ENCODE measurements at places on chromosomes 1 and 21.
A peak's percentile ranks its signal among the peaks of the same experiment; 100 is the strongest.

GRCh38 chr1:115677182-115677555 is 35.4 kb downstream of the VANGL1 start:
- DNase-seq = no peak

GRCh38 chr1:38083541-38083940 is 36.9 kb upstream of the POU3F1 start:
- DNase-seq = no peak

DNA sequence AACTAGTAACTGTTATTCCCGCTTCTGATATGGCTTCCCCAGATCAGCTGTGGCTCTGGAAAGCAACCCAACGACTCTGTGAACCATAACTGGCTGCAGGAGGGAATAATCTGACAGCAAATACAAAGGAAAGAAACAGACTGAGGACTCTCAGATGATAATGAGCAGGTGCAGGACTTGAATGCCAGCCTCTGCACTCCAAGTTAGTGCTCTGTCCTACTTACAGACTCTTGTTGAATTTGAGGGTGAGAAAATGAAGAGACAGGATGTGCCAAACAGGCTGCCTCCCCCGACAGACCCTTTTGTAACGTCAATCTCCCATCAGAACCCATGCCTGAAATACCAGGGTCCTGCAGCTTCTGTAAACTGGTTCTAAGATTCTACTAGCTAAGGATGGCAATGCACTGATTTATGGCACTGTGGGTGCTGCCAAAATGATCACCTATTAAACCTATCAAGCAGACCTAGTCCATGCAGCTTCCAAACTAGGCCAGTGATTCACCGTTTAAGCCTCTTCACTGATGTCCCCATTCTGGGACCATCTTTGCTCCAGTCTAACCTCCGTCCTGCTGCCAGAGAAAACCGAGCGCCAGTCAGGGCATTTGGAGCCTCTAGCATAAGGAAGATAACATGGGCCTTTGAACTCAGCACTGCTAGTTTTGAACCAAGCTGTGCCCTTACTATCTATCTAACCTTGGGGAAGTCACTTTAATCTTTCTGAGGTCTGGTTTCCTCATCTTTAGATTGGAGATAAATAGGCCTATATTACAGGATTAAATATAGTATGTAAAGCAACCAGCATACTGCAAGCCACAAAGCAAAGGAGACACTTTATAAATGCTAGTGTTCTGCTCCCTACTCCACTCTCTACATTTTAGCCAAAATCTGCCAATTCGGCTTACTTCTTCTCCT is 4.8 kb downstream of the MKNK1 start:
- DNase-seq = no peak

DNA sequence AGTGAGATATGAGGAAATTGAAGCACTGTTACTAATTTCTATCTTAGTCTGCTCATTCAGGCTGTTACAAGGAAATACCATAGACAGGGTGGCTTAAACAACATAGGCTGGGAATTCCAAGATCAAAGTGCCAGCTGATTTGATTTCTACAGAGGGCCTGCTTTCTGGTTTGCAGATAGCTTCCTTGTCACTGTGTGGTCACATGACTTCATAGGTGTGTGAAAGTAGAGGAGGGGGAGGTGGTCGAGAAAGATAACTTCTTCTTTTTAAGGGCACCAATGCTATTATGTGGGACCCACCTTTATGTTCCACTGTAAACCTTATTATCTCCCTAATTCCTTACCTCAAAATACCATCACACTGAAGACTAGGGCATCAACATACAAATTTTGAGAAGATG is 6.4 kb upstream of the BRINP3 start:
- no peak for DNase-seq

DNA sequence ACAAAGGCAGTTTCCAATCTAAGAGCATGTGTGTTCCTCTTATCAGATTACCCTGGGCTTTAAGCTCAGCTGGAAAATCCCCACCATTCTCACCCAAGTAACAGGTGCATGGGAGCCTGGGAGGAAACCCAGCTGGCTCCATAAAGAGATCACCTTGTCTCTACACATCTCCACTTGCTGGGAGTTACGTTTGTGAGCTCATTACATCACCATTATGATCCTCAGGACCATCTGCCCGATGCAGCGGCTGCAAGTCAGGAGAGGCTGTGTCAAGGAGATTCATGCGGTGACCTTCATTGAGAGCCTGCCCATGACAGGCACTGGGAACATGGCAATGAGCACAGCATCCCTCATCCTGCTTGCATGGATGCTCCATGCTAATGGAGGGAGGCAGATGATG is 618.0 kb downstream of the NPHP4 start:
- no peak for DNase-seq

GRCh38 chr1:30461640-30462039 is 261.7 kb downstream of the MATN1 start:
- DNase-seq = peak; percentile 17

DNA sequence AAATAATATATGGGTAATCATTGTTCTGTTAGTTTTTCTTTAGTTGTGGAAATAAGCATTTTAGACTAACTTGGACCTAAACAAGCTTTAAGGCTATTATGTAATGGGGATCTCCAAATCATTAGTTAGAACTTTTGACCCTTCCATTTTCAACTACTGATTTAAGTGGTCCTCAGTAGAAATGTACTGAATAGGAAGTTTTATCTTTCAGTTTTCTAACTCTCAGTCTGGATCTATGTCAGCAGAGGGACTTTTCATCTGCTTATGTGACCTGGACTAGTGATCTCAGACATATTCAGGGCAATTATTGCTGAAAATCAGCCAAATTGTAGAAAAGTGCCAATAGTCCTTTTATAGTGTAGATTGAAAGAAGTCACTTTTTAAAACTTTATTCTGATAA is 56.0 kb downstream of the SASS6 start:
- DNase-seq = no peak

DNA sequence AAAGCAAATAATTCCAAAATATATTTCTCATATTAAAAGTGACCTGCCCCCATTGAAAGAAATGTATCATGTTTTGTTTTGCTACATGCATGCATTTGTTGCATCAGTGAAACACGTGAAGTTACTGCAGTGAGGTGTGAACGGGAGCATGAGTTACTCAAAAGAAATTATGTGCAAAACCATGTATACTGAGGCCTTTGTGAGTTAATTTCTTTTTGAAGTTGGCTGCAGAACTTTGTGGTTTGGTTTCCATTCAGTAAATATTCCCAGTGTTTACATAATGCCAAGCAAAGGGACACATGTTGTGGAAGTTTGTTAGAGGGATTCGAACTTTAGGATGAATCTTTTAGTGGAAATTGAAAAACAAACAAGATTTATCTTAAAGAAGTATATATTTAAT is 619.4 kb upstream of the ADAMTS5 start:
- DNase-seq = no peak

DNA sequence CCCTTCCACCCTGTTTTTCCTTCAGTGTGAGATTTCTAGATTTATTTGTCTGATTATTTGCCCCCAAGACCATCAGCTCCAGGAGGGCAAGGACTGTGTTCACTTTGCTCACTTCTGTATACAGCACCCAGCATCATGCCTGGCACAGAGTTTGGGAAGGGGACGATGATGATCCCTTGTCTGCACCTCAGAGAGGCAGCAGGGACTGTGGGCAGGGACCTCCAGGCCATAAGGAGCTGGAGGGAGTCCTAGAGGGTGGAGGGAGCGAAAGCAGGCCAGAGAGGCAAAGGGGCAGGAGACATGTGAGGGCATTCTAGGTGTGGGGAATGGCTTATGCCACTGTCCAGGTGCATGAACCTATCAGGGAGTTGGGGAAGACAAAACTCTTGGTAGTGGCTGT is 32.8 kb downstream of the H3-3A start:
- DNase-seq = peak; percentile 40

GRCh38 chr21:41651830-41652229 is 115.0 kb downstream of the RIPK4 start:
- DNase-seq = no peak
